ENCODE measurements at places on chromosomes 7 and 10. TPM values are rescaled to one million over a fixed set of nuclear protein-coding genes. Genes with fewer than 3 reads are reported as not detected.

STEAP4 gene
- total RNA-seq, result not detected

MRC1 gene
- total RNA-seq, result 8.8 TPM

SFTPA1 gene
- not detected for total RNA-seq

ASCC1 gene
- total RNA-seq, result 23.0 TPM

KEL gene
- under 0.01 TPM for total RNA-seq

METTL27 gene
- total RNA-seq, result 0.09 TPM

CNPY1 gene
- not detected for total RNA-seq

PMS2 gene
- 14.7 TPM for total RNA-seq

MTURN gene
- total RNA-seq, result 4.5 TPM

SLC26A5 gene
- total RNA-seq, result not detected

CACNB2 gene
- total RNA-seq, result not detected

CYCS gene
- total RNA-seq, result 41.3 TPM

GIMAP1 gene
- 14.3 TPM for total RNA-seq

AKR1C8 gene
- total RNA-seq, result not detected

PDK4 gene
- 4.2 TPM for total RNA-seq

SPDYE8 gene
- not detected for total RNA-seq

SDK1 gene
- total RNA-seq, result 0.81 TPM

SPDYE1 gene
- total RNA-seq, result not detected

PRR15 gene
- 0.45 TPM for total RNA-seq

STN1 gene
- total RNA-seq, result 42.5 TPM

C7orf33 gene
- total RNA-seq, result not detected

VPS37D gene
- 4.0 TPM for total RNA-seq

CDK5 gene
- total RNA-seq, result 33.5 TPM

APBB1IP gene
- not detected for total RNA-seq

RNLS gene
- 1.5 TPM for total RNA-seq

KNDC1 gene
- total RNA-seq, result under 0.01 TPM

TUBAL3 gene
- total RNA-seq, result 0.18 TPM

ZNF488 gene
- 0.09 TPM for total RNA-seq

DYNC1I1 gene
- total RNA-seq, result 0.54 TPM
